ENCODE measurements at places on chromosomes 16 and 17.

DNA sequence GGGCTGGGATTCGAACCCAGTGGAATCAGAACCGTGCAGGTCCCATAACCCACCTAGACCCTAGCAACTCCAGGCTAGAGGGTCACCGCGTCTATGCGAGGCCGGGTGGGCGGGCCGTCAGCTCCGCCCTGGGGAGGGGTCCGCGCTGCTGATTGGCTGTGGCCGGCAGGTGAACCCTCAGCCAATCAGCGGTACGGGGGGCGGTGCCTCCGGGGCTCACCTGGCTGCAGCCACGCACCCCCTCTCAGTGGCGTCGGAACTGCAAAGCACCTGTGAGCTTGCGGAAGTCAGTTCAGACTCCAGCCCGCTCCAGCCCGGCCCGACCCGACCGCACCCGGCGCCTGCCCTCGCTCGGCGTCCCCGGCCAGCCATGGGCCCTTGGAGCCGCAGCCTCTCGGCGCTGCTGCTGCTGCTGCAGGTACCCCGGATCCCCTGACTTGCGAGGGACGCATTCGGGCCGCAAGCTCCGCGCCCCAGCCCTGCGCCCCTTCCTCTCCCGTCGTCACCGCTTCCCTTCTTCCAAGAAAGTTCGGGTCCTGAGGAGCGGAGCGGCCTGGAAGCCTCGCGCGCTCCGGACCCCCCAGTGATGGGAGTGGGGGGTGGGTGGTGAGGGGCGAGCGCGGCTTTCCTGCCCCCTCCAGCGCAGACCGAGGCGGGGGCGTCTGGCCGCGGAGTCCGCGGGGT, at the start of gene CDH1:
CDH1 (plus strand) TSS at position 247 of the 684 bp plus-strand sequence; CDS start at position 371, 124 bp downstream.
- peak; percentile 23 for DNase-seq

GRCh38 chr16:88202207-88202745, 180.5 kb upstream of the ZNF469 start:
- DNase-seq, result no peak

- no peak for DNase-seq
Observed at GRCh38 chr16:12158428-12158827, 181.9 kb downstream of the SNX29 start.

- no peak for DNase-seq
Observed at GRCh38 chr16:22252317-22252716, 44.9 kb upstream of the POLR3E start.

GRCh38 chr17:80826955-80827645, 164.5 kb upstream of the CHMP6 start:
- DNase-seq, result no peak

DNA sequence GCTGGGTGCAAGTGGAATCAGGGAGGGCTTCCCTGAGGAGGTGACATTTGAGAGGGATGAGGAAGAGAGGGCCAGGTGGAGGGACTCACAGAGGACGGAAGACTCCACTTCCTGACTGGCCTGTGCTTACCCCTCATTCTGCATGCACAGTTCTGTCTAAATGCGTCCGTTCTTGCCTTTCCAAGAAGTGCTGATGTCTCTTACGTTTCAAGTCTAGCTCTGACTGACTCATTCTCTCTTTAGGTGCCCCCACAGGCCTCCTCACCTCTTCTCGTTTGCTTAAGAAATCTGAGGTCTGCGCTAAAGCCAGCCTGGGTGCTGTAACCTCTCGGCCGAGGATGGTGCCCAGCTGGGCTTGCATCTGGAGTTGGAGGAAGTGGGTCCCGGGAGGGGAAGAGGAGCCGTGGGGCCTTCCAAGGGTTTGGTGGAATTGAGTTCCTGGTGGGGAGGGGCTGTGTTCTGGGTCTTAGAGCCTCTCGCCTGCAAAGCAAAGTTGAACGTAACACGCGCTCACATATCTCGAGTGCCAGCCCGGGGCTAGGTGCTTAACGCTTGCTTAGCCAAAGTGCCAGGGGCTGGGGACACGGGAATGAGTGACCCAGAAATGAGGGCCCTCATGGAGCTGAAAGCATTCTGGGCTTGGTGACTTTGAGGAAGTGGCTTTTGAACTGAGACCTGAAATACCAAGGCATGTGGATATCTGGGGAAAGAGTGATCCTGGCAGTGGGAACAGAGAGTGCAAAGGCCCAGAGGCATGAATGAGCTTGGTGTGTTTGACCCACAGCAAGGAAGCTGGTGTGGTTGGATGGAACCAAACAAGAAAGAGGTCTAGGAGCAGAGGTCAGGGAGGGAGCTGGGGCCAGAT, 4.8 kb downstream of the IL4R start:
- DNase-seq, result no peak

DNA sequence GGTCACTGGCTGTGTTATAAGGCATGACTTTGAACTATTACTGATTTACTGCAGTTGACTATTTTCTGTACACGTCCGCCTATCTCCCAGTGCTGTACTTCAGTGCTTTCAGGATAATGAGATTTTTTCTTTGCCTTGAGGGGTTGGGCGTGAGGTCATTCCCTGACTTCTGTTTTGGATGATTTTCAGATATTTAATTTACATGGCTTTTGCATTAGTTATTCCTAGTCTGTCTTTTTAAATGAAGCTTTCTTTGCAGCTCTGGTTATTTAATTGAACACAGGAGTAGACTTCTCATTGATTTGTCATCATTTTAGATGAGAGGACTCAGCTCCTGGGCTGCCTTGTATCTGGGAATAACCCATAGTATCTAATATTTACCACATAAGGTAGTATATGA, 23.7 kb downstream of the WIPF2 start:
- DNase-seq, result no peak

DNA sequence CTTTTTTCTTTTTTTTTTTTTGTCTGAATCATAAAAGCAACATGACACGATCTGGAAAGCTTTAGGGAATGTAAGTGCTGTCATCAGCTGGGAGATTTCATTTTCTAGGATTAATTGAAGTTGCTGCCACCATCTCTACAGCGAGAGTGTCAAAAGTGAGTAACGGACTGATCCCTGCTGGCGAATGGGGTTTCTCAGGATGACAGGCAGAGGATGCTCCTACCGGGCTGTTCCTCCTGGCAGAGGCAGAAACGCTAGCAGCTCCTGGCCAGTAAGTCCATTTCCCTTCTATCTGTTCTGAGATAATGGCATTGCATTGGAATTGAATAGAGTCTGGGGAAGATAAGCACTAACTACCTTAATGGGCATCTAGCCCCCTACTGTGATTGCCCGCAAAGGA, 80.5 kb upstream of the KIFC3 start:
- DNase-seq, result no peak

GRCh38 chr17:75250009-75250471, 11.4 kb downstream of the GGA3 start:
- peak; percentile 68 for DNase-seq

DNA sequence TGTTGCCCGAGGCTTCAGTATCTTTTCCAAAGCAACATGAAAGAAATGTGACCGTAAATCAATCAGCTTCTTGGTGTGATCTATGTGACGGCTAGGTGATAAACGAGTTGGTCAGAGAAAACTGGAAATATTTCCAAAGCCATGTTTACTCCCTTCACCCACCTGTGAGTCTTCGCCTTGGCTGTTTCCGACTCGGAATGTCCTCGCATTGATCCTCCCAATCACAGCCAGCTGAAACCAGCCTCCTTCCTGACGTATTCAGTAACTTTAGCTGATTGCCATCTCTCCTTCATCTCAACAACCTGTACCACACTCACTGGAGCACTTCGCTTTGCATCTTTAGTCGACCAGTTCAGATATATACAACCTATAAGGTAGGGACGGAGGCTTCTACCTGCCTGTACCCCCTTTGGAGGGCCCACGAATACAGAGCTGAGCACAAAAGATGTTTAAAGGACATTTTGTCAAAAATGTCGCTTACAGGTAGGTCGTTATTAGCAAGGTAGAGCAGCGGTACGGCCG, 705 bp downstream of the KRABD2 start:
- no peak for DNase-seq

DNA sequence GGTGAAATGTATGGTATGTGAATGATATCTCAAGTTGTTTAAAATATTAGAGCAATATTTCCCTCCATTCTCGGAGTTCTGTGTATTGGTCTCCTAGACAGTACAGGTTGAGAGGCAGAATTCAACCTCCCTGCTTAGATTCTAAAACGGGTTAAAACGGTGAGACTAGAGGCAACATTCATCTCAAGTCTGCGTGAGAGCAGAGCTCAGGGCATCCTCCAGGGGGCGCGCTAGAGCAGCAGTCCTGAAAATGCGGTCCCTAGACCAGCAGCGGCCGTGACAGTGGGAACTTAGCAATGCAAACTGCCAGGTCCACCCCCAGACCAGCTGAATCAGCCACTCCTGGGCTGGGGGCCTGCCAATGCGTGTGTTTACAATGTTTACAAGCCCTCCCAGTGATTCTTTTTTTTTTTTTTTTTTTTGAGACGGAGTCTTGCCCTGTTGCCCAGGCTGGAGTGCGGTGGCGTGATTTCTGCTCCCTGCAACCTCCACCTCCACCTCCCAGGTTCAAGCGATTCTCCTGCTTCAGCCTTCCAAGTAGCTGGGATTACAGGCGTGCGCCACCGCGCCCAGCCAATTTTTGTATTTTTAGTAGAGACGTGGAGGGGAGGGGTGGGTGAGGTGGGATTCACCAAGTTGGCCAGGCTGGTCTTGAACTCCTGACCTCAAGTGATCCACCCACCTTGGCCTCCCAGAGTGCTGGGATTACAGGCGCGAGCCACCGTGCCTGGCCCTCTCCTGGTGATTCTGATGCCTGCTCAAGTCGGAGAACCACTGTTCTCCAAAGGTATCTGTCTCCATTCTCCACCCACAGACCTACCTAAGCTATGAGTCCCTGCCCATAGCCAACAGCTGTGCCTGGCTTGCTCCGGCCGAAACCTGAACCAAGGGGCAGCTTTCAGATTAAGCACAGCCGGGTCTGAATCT, 24.2 kb downstream of the KLHL36 start:
- DNase-seq, result peak; percentile 84

DNA sequence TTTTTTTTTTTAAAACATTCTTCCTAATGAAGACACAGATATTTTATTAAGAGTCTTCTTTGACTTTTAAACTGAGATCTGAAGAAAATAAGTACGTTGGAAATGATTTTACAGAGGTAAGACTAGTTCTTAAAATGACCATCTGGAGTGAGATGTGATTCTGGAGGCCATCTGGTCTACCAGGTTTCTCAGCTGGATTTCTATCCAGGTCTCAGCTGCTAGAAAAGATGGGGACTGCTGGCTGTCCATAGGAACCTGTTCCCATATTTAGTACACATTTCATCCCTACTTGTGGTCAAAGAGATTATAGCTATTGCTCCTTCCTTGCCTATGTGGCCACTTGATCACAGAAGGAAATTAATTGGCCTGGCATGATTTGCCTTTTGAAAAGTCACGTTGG, 12.2 kb downstream of the PMFBP1 start:
- DNase-seq, result no peak

GRCh38 chr16:23877107-23878070, 41.6 kb downstream of the PRKCB start:
- no peak for DNase-seq

- DNase-seq, result no peak
Observed at GRCh38 chr17:4362141-4362540, 4.3 kb downstream of the UBE2G1 start.

DNA sequence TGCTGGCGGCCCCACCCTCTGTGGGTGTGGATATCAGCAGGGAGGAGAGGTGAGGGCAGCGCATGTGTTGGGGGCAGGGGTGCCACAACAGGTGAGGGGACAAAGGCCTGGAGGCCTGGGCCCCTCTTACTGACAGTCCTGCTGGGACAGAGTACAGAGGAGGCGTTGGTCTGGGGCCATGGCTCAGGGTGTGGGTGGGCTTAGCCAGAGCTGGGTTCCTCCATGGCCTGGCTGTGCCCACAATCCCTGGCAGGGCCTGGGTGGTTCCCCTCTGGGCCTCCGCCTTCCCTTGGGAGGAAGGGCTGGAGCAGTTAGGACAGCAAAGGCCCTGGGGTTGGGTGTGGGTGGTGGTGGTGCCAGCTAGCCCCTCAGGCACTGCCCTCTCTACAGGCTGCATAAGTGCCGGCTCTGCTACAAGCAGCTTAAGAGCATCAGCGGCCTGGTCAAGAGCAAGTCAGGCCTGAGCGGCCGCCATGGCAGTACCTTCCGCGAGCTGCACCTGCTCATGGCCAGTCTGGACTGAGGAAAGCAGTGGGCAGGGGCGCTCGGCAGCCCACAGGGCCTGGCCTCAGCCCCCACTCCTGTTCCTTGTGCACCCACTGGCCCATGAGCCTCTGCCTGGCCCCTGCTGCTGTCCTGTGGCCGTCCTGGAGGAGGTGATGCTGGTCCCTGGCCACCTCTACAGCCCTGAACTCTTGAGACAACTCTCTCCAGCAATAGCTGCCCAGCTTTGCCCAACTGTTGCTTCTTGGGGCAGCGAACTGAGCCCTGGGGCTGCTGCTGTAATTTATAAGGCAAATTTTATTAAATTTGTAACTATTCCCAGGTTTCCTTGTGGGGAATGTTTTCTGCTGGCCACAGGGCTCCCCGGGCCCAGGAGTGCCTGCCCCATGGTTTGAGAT, 21.1 kb downstream of the KATNB1 start:
- DNase-seq, result no peak

DNA sequence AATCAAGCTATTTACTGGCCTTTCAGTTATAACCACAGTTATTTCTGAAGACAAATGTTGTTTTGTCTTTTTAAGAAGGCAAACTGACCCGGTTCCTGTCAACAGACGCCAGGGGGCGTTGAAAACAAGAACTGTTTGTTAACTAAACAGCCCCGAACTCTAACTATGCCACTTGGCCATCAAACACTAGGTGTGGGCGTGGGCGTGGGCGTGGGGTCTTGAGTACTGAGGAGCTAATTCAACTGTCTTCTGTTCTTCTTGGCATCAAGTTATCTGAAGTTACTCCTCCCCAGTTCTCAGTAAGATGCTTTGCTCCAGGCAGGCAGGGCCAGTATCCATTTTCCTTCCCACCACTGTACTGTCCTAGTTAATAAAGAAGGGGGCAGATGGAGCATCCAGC, 63.3 kb upstream of the MTMR4 start:
- DNase-seq, result peak; percentile 32

DNA sequence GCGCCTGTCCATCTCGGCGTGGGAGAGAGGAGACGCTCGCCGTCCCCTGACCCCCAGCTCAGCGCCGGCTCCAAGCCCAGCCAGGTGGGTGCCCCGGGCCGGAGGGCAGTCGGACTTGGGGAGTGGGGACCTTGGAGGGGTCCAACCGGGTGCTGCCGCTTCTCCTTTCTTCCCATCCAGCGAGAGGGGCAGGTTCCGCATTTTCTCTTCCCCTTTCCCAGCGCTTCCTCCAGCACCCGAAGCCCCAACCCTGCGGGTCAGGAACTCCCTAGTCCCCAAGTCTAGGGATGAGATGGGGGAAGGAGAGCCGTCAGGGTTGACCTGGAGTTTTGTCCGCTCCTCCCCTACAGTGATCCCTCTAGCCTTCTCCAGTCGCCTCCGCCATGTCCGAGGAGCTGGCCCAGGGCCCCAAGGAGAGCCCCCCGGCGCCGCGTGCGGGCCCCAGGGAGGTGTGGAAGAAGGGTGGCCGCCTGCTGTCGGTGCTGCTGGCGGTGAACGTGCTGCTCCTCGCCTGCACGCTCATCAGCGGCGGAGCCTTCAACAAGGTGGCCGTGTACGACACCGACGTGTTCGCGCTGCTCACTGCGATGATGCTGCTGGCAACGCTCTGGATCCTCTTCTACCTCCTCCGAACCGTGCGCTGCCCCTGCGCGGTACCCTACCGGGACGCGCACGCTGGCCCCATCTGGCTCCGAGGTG, at the start of gene OTOP2:
OTOP2 (plus strand) TSS at position 24 of the 699 bp plus-strand sequence; CDS start at position 384, 360 bp downstream.
- no peak for DNase-seq

GRCh38 chr17:39696731-39697130, 3.1 kb upstream of the ERBB2 start:
- DNase-seq, result no peak

- no peak for DNase-seq
Observed at GRCh38 chr16:51119556-51119955, 31.5 kb downstream of the SALL1 start.
